ENCODE measurements at places on chromosomes 13 and 19.

DNA sequence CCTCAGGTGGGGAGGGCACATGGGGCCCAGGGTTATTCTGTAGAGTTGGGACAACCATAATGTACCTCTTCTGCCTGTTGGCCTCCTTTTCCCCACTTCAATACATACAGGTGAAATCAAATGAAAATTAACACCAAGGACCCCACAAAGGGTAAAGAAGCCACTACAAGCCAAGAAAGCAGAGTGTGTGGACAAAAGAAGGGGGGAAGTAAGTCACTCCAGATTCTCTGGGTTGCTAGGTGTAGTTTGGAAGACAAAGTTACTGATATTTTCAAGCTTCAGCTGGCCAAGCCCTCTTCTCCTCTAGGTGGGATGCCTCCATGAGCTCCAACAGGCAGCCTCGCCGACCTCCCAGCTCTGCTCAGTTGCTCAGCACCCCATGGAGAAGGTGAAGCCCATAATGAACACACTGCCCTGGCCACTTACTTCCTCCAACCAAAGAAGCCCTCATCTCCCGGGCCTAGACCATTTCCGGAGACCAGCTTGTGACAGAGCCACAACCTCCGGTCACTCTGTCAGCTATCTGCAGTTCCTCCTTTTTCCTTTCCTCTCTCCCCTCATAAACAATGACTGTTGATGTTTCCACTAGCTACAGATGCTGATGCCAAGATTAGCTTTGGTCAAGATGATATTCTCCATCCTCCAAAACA, 66.8 kb upstream of the MED4 start:
- no peak for DNase-seq

GRCh38 chr13:96994017-96994857, at the start of gene OXGR1:
Gene OXGR1 (minus strand): TSS chr13:96994476. CDS start chr13:96987759, 6,717 bp downstream.
- DNase-seq = no peak

DNA sequence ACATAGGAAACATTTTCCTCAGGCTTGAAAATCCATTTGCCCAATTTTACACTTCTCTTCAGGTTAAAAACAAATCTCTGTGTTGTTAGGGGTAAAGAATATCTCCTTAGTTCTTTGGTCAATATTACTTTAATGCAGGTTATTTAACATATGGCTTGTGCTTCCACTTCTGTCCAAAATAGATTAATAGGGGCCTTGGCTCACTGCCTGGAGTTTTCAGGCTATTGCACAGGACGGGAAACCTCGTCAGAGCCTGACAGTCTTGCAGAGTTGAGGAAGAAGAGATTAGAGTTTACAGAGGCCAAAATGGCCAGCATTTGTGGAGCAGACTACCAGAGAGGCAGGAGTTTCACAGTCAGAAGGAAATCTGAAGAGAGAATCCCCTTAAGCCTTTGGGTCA, 863.9 kb upstream of the GPC6 start:
- DNase-seq = no peak

DNA sequence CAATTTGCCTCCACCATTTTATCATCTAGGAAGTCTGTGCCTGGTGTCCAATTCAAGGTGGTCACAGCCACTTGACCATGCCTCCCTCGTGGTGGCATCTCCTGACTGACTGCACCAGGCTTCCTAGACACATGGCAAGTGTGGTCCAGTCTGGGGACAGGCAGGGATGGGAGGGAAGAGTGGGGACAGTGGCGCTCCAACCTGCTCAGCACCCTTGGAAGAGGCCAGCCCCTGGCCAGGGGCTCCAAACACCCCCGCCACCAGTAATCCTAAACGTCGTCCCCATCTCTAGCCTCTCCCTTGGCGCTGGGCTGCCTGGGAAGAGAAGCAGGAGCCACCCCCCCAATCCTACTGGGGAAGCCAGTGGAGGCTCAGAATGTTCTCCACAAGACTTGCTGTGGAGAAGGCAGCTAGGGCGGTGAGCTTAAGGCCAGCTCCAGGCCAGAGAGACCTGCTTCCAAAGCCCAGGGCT, 2.7 kb downstream of the RPL36 start:
- DNase-seq = no peak

- no peak for DNase-seq
Measured at GRCh38 chr19:50488389-50489194, 11.9 kb upstream of the GARIN5A start.

- DNase-seq = no peak
Measured at GRCh38 chr19:34788074-34788473, 15.1 kb upstream of the ZNF599 start.

DNA sequence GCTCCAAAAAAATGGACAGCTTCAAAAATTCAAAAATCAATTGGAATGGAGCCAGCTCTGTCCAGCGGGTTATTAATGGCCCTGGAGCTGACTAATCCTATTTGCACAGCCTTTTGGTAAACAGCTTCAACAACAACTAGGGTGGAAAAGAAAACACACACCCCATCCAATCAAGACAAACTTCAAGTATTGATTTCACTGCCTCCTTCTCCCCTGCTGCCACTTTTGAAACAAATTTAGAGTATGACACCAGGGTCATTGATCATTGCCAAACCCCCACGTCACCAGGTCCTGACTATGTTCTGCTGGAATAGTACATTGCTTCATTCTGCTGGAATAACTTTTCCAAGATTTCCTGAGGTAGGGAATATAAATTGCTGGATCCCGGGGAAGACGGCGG, 56.8 kb upstream of the GTF3A start:
- DNase-seq = no peak

GRCh38 chr13:113566227-113566561, 18.4 kb upstream of the TFDP1 start:
- DNase-seq = no peak

- no peak for DNase-seq
Measured at GRCh38 chr13:91314888-91315287, 32.6 kb upstream of the MIR17HG start.

Measured in activated CD4-positive, alpha-beta T cell treated with anti-CD3 and anti-CD28 coated beads, Interleukin-2, Interleukin-6, amounts not matched to agents 100 ng/mL and 50 ng/mL, durations not matched to agents 16 hours and 8 hours (primary cell).